ENCODE measurements at places on chromosomes 4 and X.

GRCh38 chr4:87038837-87039615 lies 104.2 kb downstream of the AFF1 start:
- H3K27ac ChIP-seq: no peak overlapping the region
- peaks cover 1% of the 10 kb centered on the region for H3K36me3 ChIP-seq
- H3K4me3 ChIP-seq: no peak overlapping the region
- no peak for DNase-seq
- peaks cover 63% of the 10 kb centered on the region for H3K4me1 ChIP-seq

- H3K27me3 ChIP-seq: no peaks in the 10 kb centered on the region
- no peak overlapping the region for H3K4me3 ChIP-seq
- H3K4me1 ChIP-seq: no peaks in the 10 kb centered on the region
- no peak for DNase-seq
- H3K36me3 ChIP-seq: no peaks in the 10 kb centered on the region
Observed at GRCh38 chr4:116088771-116089170, 975.4 kb upstream of the NDST4 start.

- H3K4me1 ChIP-seq: no peaks in the 10 kb centered on the region
- H3K4me3 ChIP-seq: no peak overlapping the region
- no peak for DNase-seq
- H3K27me3 ChIP-seq: peaks cover 3% of the 10 kb centered on the region
Observed at GRCh38 chr4:93983140-93983539, 154.6 kb downstream of the ATOH1 start.

- no peaks in the 10 kb centered on the region for H3K36me3 ChIP-seq
- H3K4me3 ChIP-seq: no peak overlapping the region
- no peak overlapping the region for H3K27ac ChIP-seq
Observed at GRCh38 chr4:1751155-1751918, 30.0 kb downstream of the TACC3 start.

GRCh38 chr4:76740866-76741662 lies 156.9 kb downstream of the SOWAHB start:
- no peak overlapping the region for H3K4me3 ChIP-seq
- H3K27me3 ChIP-seq: no peaks in the 10 kb centered on the region
- DNase-seq: no peak
- H3K36me3 ChIP-seq: no peaks in the 10 kb centered on the region
- H3K27ac ChIP-seq: no peak overlapping the region

- no peaks in the 10 kb centered on the region for H3K36me3 ChIP-seq
- H3K27me3 ChIP-seq: no peaks in the 10 kb centered on the region
- DNase-seq: no peak
- H3K4me1 ChIP-seq: no peaks in the 10 kb centered on the region
- no peak overlapping the region for H3K4me3 ChIP-seq
Observed at GRCh38 chr4:123976285-123976684, 579.7 kb downstream of the SPRY1 start.

All from activated naive CD4-positive, alpha-beta T cell treated with anti-CD3 and anti-CD28 coated beads for 36 hours (primary cell).